ENCODE measurements at places on chromosomes 12 and 14.
A peak's percentile ranks its signal among the peaks of the same experiment; 100 is the strongest.

GRCh38 chr14:94313991-94314655 is 9.0 kb downstream of the SERPINA6 start:
- DNase-seq, result no peak

DNA sequence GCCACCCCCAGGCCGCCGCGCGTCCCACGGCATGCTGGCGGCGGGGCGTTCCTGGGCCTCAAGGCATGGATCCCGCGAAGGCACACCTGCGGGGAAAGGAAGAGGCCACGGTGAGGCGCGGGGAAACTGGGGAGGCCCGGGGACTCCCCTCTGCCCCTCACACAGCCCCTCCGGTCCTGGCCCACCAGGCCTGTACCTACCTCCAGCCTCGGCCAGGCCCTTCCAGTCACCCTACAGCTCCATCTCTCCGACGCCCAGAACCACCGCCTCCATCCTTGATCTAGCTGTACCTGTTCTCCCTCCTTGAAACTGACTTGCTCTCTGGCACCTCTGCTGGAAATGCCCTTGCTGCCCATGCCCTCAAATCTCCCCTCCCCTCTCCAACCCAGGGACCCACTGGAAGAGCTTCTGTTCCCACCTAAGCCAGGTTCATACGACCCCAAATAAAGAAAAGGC is 1.7 kb downstream of the ANKRD9 start:
- no peak for DNase-seq

DNA sequence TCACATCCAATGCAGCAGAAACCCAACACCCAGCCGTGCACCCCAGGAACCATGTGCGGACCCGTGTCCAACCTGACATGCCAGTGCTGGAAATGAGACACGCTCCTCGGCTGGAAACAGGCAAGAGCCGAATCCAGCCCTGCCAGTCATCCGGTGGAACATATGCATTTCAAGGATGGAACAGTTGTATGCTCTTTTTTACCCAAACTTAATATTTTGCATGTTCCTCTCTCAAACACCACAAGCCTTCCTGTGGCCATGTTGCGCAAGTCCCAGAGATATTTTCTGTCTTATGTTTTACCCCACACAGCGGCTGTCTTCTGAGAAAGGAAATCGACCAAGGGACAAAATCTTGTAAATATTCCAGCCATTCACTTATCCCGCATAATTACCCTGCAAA is 196.9 kb downstream of the BCL11B start:
- no peak for DNase-seq

DNA sequence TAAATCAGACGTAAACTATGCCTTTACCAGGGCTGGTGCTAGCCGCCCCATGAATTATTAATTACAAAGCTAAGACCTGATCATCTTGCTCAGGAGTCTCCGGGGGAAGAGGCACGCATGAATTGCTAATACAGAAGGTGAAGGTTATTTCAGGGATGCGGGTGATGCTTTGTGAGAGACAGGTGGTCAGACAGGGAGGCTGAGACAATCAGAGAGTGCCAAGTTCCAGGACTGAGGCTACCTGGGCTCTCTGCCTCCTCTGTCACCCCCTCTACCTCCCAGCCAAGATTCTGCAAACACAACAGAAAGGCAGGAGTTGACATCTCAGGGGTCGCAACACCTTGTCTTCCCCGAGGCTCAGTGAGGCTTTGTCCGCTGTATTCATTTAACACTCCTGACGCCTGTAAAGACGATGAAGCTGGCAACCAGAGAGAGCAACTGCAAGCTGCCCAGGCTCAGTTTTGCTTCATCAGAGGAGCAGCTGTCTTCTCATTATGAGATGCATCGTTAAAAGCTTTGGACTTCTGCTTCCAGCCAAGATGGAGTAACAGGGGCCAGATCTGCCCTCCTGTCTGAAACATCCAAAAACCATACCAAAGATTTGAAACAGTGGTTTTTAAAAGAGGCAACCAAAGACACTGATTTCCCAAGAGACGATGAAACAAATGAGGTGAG is 46.6 kb downstream of the PRIMA1 start:
- DNase-seq, result no peak

DNA sequence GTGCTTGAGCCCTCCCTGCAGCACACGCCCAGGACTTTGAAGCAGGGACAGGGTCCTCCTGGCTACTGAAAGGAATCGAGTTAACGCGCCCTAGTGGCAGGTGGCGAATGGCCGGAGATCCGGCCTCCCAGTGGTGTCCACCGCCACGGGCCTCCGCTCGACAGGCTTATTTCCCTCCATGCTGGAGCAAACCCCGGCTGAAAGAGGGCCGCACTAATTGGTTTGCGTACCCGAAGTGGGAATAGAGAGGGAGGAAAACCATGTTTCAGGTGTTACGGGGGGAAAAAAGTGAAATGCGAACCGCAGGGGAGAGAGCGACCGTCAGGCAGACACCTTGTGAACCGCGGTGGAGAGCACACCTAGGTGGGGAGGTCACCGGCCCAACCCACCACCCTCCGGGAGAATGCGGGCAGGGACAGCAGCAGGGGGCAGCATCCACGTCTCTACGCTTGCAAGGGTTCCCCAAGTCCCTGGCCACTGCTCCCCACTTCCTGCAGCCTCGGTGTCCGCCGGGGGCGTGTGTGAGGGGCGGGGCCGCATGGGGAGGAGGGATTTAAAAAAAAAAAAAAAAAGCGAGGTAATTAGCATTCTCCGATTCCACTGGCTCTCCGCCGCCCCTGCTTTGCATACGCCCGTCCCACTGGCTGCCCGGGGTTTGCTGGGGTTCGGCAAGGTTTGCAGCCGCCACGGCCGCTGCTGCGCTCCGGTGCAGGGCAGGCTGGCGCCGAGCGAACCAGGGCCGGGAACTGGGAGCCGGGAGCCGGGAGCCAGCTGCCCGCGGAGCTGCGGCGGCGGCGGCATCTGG is 224.6 kb upstream of the CRY1 start:
- peak; percentile 81 for DNase-seq

- DNase-seq, result no peak
These were observed 13.4 kb upstream of the KRAS start for GRCh38 chr12:25264114-25264513.

DNA sequence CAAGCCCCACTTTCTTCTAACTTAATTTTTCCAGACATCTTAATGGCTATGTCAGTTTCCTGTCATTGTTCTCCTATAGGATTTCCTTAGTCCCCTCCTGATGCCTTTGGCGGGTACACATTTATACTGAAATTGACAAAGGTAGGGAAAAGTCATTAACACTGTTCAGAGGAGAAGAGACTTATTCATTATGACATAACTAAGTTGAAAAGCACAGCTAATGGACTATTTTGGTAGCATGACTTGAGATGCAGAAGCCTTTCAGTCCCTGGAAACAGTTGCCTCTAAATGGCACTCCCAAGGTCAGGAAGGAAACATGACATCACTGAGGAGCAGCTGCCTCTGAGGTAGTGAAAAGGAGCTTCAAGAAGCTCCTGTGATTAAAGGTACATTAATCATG is 317.5 kb upstream of the KITLG start:
- DNase-seq, result peak; percentile 95

DNA sequence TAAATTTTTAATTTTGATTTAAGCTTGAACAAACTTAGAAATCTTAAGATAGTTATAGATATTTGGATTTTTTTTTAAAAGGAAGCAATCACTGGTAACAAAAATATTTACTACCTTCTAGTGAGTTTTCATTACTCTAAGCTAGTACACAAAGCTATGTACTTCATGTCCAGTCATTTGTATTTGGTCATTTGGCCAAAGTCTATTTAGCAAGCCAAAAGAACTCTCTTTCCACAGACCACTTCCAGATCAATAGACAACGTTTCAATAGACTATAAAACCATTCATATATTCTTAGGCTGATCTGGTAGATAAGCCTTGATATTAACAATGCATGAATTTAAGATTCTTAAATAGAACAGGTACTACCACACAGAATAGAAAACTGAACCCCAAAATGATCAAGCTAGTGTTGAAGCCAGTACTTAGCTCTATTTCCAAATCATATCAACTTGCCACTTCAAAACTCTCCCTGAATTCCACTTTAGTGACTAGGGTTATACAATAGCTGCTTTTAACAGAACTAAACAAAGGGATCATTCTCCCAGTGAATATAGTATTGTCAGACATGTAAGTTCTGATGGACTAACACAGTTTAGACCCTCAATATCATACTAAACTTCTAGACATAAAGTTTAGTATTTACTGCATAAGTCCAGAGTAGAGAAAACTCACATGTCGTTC is 21.7 kb downstream of the CAPRIN2 start:
- DNase-seq, result no peak

DNA sequence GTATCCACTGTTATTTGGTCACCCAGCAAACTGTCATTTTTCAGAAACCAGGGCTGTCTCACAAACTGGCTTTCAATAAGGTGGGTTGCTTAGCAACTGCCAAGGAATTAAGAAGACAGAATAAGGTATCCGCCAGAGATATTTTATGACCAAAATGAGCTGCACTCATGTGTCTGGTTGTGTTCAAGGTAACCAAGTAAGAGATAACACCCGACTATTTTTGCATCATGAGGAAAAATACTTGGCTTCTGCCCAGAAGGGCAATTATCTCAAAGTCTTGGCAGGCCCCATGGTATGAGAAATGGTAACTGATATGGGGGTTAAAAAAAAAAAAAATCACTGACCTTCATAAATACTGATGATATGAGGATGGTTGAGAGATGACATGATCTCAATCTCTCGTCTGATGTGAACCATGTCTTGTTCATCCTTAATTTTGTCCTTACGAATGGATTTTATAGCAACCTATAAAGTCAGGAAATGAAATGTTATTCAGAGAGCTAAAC is 32.6 kb downstream of the NUAK1 start:
- DNase-seq, result no peak

DNA sequence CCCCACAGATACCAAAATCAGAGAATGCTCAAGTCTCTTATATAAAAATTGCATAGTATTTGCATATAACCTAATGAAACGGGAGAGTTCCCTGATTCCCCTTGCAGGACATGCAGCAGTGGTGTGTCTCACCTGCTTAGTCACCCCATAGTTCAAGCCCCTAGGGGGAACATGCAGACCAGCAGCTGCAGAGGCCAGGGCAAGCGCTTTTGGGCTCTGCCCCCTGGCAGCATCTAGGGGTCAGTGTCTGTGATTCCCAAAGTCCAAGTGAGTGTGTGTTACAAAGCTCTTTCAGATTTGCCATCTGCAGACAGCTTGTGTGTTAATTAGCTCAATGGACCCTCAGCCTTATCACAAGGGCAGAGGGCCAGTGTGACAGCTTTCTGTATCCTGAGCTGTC is 110.1 kb downstream of the DNAI7 start:
- no peak for DNase-seq
